ENCODE measurements at places on chromosomes 4 and X.

DNA sequence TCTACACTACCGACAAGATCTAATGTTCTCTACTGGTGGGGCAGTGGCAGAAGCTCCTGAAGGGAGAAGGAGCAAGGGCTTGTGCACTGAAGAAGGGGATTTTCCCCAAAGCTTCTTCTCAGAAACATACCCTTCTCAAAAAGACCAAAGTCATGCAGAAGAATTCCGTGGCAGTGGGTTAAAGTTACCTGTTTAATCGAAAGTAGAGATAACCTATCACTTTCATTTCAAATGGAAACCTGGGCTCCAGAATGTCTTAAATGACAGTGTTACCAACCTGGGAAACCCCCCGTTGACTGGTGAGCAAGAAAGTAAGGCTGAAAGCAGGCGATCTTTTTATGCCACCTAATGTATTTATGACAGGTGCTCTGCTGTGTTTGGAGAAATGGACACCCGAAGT lies 92.5 kb upstream of the TEX13D start:
- DNase-seq: no peak

GRCh38 chrX:2552621-2553201 lies 51.9 kb upstream of the DHRSX start:
- no peak for DNase-seq

DNA sequence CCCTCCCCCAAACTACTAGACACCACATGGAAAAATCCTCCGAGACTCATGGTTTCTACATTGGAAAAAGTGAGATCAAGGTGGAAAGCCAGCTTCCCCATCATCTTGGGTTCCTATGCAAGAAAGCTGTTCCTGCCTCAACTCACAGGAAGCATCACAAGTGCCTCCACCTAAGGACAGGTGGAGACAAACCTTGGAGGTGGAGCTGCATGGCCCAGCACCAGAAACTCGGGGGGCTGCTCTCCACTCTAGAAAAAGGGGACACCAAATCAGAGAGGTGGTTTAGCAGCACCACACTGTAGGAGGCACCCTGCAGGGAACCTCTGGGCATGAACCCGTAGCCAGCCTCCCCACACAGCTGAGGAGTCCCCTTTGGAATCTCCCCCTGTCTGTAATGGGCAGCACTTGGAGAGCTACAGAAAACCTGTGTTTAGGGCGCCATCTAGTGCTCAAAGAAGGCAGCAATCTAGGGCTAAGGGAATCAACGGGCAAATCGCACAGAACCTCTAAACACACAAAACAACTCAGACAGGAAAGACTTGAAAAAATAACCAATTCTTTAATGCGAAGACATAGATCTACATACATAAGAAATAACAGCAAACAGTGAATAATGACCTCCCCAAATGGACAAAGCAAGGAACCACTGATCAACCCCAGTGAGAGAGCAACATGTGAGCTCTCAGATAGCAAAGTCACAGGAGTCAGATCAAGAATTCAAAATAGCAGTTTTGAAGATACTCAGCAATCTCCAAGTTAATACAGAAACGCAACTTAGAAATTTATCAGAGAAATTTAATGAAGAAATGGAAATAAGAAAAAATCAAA lies 37.0 kb upstream of the ZBTB33 start:
- peak; percentile 74 for DNase-seq

DNA sequence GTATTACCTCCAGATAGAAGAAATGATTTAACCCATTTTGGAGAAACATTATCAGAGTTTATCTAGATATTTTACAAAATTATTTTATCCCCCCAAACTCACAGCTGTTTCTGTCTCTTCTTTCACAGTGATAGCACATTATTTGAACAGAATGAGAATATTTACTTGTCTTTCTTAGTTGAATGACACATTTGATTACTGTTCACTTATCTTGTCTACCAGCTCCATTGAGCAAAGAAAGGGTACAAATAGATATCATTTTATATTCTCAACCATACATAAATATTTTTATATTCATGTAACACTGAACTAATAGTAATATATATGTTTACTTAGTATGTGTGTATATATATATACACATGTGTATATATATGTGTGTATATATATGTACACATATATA lies 364.2 kb downstream of the GALNTL6 start:
- no peak for DNase-seq

DNA sequence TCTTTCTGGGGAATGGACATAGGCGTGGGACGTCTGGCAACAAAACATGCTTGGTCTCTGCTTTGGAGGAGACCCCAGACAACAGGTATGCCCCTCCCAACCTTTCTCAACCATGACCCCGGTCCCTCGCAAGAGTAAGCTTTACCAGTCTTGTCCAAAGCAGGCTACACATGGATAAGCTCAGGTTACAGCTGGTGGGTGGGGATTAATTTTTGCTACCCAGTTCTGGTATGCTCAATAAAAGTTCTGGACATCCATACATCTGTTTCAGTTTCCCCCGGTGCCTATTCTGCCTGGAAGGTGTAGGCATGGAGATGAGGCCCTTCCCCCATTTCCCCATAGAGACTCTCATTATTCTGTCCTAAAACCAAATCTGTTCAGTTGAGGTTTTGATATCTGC lies 54.5 kb upstream of the NOCT start:
- DNase-seq: no peak

DNA sequence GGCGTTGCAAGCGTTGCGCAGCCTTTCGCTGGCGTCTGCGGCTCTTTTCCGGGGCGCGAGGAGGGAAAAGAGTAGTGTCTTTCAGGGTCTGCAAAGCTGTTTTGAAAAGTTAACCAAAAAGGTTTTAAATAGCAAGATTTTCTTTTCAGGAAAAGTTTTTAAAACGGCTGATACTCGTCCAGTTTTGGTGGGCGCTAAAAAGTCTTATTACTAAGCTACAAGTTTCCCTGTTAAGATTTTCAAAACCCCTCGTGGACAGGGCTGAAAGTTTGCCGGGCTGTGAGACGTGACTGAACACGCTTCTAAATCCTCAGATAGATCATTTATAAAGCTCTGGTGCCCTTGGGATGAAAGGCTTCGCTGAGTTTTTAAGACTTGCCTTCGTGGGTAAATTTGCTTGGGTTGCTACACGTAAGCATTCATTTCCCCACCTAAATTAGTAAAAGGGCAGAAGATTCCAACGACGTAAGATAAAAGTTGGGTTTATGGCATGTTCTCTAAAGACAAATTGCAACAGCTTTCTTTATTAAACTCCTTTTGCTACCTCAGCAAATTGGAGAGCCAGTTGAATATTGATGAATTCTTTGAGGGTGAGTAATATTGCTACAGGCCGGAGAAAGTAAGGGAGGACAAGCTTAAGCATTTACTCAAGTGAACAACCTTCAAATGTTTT lies 91.5 kb downstream of the HPRT1 start:
- DNase-seq: no peak

- DNase-seq: no peak
These were observed 1166.3 kb upstream of the ADGRL3 start for GRCh38 chr4:60033826-60034225.

DNA sequence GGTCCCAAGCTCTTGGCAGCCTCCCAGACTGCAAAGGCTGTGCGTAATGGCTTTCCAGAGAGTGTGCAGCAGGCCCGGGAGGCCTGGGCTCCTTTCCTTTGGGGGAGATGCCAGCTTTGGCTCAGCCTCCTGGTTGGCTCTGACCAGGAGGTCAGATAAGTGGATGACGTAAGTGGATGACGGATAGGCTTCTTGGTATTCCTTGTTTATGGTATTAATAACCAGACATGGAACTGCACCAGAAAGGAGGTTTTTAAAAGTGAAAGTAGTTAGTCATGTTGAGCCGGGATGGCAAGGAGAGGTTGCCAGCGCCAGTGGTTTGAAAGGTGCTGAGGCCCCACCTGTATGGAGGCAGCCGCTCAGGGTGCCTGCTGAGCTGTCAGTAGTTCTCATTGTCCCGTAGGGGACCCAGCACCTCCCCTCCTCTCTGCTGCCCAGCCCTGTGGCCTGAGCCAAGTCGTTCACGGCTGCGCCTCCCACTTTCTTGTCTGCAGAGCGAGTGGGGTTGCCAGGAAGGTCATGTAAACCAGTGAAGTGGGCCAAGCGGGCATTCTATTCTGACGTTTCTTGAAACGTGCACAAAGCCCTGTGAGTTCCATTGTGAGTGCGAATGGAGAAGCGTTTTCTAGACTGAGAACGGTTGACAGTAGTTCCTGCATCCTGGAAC lies 28.7 kb upstream of the STOX2 start:
- DNase-seq: peak; percentile 15

GRCh38 chr4:42396752-42397634 lies at the start of gene SHISA3:
SHISA3 (plus strand) TSS chr4:42397488; CDS start chr4:42398057, 569 bp downstream.
- DNase-seq: peak; percentile 49

GRCh38 chr4:20576861-20577260 lies 123.4 kb upstream of the PACRGL start:
- no peak for DNase-seq

DNA sequence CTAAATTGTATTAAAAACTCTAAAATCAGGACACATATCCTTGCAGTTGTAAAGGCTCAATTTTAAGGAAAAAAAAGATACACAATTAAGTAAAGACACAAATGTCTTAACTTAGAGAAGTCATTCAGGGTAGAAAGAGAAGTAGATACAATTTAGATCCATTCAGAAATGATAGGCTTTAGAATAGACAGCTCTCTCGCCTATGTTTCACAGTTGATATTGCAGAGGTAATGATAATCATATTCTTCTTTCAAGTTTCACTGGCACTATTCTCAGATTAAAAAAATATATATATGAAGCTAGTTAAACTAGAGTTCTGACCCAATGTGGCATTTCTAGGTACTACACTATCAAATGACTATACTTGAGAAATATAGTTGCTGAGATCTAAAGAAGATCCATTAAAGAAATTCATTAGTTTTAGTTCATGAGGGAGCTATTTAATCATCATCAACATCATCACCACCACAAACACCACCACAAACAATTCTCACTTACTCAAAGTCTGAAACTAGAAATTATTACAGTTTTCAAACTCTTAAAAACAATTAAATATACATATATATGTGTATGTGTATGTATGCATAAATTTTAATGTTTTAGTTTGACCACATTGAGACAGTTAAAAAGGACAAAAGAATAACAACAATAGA lies 93.1 kb downstream of the ANTXR2 start:
- DNase-seq: no peak

DNA sequence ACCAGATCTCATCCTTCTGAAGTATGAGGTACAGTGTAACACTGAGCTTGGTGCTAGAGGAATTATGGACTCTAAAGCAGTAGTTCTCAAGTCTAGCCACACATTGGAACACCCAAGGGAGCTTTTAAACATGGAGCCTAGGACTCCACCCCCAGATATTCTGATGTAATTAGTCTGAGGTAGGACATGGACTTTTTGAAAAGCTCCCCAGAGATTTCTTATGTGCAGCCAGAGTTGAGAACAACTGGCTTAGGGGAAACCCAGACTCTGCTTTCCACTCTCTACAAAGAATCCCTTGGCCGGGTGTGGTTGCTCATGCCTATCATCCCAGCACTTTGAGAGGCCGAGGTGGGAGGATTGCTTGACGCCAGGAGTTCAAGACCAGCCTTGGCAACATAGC lies 11.6 kb upstream of the GDPD2 start:
- DNase-seq: no peak

DNA sequence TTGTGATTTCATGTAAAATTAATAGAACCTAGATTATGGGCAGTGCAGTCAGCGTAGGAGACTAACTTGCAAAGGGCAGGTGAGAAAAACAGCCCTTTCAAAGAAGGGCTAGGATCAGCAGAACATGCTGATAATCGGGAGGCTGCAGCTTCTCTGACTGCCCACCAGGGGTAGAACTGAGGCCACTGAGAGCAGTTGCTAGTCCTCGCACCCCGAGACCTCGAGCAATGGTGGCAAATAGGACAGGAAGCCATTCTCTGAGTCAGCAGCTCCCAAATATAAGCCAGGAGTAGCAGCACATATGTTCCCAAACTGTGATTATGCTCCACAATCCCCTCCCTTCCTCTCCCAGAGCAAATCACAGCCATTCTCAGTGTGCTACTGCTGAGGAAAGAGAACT lies 186.5 kb downstream of the MSL3 start:
- peak; percentile 27 for DNase-seq

GRCh38 chrX:155766321-155766720 lies 114.8 kb upstream of the VAMP7 start:
- no peak for DNase-seq

GRCh38 chrX:39652336-39652735 lies 445.4 kb downstream of the BCOR start:
- peak; percentile 55 for DNase-seq

DNA sequence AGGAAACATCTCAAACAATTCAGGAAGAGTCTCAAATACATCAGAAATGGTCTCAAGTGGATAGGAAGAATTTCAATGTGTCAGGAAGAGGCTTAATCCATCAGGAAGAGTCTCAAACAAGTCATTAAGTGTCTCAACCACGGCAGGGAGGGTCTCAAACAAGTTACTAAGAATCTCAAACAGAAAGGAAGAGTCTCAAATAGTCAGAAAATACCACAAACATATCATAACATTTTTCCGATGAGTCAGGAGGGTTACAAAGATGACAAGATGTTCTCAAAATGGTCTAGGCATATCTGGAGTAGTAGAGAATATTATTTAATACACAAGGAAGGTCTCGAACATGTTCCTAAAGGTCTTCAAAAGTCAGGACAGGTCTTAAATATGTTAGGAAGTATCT lies 109.3 kb upstream of the USP9X start:
- no peak for DNase-seq

DNA sequence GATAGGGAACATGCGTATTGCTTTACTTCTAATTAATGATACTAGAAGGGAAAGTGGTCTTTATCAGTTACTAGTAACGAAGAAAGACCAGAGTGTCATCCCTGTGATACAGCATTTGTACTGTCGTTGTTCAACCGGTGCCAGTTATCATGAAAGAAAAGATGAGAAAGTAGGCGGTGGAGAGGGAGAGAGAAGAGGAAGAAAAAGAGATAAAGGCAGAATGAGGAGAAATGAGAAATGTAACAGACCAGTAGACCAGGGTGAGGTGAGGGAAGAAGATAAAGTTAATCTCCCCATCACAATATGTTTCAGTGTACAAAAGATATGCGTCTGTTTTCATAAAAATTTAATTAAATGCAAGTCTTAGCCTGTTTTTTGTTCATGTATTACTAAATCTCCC lies 135.2 kb upstream of the HPGD start:
- DNase-seq: peak; percentile 71

GRCh38 chr4:22515888-22516541 lies at the start of gene ADGRA3:
ADGRA3 (minus strand) TSS chr4:22516066; CDS start chr4:22515784, 282 bp downstream.
- peak; percentile 79 for DNase-seq

DNA sequence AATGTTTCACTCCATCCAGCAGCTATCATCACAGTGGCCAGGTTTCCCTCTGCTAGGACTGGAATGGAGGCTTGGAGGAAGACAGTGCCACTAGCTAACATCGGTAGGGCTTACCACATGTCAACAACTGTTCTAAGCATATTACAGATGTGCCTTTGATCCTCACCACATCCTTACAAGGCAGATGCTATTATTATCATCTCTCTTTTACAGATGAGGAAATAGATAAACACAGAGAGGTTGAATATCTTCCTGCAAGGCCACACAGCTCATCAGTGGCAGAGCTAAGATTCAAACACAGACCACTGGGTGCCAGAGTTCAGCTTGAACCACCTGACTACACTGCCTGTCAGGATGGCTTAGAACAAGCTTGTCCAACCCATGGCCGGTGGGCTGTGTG lies 47.4 kb downstream of the MAMLD1 start:
- DNase-seq: peak; percentile 2

All from hematopoietic multipotent progenitor cell treated with erythropoietin and hydrocortisone succinate and interleukin-3 and kit ligand, for 6 days (in vitro differentiated cells).